Activated effector memory CD4-positive, alpha-beta T cell treated with anti-CD3 and anti-CD28 coated beads, Interleukin-2, amount 50 U/mL, for 16 hours (primary cell): ENCODE measurements at places on chromosomes 5 and 9.

GRCh38 chr5:178306430-178307225 is 74.0 kb upstream of the PHYKPL start:
- peak; percentile 50 for DNase-seq

DNA sequence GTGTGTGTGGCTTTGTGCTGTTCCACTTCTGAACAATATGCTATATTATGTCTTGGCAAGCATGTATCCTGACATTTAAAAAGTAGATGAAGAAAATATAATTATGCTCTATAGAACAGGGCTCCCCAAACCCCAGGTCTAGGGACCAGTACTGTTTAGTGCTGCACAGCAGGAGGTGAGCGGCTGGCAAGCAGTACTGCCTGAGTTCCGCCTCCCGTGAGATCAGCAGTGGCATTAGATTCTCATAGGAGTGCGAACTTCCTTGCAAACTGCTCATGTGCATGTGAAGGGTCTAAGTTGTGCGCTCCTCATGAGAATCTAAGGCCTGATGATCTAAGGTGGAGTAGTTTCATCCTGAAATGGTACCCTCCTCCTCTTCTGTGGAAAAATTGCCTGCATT is 979.1 kb upstream of the CTNND2 start:
- DNase-seq: no peak

DNA sequence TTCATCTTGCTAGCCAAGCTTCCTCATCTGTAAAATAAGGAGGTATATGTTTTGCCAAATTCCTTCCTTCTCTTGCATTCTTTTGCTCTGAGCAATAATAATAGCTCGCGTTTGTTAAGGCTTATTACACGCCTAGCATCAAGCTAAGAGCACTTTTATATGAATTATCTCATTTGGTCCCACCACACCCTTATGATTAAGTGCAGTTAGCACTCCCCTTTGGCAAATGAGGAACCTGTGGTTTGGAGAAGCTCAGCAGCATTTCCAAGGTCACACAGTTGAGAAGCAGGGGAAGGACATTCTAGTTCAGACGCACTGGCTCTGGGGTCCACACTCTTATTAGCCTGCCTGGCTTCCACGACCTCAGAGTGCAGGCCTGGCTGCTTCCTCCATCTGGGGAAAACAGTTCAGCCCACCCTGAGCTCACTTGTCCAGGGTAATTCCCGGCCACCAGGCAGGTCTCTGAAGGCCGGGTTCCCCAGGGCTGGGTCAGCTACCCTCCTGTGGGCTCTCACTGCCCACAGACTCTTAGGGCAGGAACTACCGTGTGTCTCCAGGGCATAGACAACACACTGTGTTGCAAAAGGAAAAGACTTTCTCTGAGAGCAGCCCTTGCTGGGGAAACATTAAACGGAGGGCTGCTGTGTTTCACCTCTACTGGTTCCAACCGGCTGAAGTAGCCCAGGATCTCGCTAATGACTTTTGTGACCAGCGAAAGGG is 9.9 kb upstream of the FBP1 start:
- DNase-seq: no peak

DNA sequence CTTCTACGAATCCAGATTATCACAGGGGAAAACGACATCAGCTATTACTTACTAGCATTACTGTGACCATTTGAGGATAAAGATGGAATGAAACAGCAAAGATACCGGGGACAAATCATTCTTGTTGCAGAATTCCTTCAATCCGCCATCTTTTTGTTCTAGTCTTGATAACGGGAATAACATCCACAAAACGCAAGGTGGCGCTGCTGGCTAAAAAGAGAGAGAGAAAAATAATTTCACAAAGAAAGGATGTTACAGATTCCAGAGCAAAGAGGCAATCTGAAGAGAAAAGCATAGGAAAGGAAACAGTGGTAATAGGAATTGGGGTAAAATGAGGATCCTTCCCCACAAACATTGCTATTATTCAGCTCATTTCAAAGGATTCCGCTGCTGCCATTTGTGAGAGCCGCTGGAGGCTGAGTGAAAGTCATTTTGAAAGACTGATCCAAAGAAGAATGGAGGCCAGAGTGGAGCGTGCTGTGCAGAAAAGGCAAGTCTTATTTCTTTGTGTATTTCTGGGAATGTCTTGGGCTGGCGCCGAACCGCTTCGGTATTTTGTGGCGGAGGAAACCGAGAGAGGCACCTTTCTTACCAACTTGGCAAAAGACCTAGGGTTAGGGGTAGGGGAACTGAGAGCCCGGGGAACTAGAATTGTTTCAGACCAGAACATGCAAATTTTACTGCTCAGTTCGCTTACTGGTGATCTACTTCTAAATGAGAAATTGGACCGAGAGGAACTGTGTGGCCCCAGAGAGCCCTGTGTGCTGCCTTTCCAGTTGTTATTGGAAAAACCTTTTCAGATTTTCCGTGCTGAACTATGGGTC is at the start of gene PCDHB7:
Gene PCDHB7, plus strand, starts transcription at position 264 of the 824 bp plus-strand sequence. Its CDS starts 192 bp downstream, at position 456.
- DNase-seq: no peak

GRCh38 chr5:1376981-1377380 is 32.1 kb upstream of the CLPTM1L start:
- no peak for DNase-seq

DNA sequence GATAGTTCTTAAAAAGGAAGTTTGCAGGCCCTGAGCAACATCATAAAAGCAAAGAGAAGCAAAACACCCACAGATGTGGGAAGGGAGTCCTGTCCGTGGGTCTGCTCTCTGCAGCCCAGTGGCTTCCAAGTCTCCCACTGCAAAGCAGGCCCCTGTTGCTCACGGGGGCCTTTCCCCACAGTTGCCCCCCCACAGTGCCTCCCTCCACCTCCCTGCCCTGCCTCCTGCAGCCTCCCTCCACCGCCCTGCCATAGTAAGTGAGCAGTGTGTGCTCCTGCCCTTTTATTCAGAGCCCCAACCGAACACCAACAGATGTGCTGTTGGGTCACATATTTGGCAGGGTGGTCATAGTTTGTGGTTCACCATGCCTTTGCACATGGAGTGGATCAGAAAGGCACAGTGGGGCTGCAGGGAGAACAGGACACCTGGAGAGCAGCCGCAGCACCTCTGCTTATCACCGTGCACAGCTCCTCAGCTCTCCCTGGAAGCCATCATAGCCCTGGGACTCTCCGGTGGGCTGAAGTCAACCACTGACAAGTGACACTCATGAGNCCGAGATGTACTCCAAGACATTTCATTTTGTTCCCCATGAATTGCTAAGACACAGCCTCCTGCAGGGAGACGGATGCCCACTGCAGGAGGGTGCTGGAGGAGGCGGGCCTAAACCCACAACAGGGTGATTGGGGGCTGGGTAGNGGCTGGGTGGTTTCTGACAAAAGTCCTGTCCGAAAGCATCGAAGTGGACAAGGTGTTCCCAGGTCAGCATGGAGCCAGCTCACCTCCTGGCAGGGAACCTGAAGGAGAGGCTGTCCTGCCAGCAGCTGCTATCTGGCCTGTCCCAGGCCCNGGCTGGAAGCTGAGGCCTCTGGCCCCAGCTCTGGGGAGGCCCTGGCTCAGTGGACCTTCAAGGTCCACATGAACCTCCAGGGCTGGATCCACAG is 278.9 kb downstream of the GADD45G start:
- peak; percentile 59 for DNase-seq

DNA sequence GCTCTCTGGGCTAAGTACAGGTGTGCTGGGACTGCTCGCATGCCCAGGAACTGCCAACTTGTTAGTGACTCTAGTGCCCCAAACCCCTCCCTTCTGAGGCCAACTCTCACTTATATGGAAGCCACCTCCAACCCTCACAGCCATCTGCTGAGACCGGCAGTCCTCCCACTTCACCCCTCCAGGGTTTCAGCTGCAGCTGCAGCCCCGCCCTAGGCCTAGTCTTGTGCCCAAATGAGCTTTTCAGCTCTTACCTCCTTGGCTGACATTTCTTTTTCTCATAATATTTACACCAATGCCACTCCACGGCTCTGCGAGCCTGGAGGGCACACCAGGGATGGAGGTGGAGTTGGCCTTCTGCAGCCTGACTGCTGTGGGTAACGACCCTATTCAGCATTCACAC is 166.6 kb downstream of the ROR2 start:
- no peak for DNase-seq

DNA sequence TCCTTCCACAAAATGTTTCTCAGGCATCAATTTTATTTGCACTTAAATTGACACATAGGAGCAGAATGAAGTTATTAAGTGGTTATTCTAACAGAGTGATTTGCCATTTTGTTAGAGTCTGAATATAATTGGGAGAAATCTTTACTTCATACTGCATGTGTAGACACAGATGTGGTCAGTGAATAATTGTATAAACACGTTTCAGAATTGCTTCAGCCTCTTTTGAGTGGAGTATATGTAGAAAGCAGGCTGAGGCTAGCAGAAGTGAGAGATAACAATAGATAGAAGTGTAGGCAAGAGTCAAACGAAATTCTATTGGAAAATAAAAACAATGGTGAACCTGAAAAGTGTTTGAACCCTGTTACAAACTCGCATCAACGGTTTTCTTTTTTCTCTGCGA is 270.7 kb downstream of the TMEM167A start:
- DNase-seq: no peak

DNA sequence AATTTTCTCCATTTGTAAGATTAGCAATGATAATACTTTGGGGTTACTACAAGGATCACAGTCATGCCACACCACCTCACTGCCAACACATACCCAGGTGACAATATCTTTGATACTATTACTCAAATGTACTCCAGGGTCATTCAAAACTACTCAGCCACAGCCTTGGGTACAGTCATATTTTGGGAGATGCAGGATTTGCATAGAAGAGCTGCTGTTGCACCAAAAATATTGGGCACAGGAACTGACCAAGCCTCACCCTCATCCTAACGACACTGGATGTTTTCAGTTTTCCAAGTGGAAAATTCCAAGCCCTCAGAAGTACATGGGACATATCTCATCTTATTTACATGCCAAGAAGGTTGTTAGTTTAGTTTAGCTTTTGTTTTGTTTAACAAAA is 120.9 kb upstream of the C6 start:
- DNase-seq: no peak

DNA sequence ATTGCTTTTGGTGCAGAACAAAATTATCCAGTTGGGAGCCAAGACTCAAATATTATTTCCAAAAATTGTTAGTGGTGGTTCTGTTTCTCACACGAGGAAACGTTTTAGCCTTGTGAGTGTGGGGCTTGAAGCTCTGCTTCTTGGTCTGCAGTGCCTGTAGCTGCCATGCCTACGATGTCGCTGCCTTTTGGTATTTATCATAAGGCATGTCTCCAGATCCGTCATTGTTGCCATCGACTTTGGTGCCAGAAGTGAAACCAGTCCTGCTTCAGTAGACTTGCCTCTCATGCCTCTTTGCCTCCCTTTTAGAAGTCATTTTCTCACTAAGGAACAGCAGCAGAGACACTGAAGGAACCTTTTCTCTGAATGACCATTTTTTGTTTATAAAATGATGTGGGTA is 29.7 kb upstream of the CATSPER3 start:
- DNase-seq: no peak

DNA sequence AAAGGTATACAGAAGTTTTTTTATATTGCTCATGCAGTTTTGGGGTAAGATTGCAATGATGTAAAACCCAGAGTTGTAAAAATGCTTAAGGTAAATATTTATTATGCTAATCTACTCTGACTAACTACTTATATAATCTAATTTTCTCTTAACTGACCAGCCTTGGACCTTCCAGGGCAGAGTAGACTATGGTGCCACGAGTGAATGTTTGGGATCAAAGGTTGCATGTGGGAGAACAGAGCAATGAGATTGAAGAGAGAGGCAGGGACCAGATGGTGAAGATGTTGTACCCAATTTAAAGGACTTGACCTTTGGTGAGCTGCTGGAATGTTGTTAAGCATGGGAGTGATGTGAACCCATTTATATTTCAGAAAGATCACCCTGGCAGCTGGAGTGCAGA is 34.8 kb upstream of the PANK3 start:
- DNase-seq: no peak

DNA sequence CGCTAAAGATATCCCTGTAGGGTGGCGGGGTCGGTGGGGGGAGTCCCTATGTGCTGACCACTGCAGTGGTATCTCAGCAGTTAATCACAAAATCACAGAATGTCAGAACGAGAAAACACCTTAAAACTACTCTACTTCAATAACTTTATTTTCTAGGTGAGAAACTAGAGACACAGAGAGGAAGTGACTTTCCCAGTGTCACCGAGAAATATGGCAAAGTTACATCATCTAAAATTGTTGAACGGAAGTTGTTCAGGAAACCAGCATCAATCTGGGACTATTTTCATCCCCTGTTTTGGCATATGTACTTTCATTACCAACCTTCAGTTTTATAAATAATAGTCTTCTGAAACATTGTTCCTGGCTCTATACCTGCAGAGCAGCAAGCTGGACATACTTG is 384.0 kb downstream of the SPOCK1 start:
- DNase-seq: no peak

DNA sequence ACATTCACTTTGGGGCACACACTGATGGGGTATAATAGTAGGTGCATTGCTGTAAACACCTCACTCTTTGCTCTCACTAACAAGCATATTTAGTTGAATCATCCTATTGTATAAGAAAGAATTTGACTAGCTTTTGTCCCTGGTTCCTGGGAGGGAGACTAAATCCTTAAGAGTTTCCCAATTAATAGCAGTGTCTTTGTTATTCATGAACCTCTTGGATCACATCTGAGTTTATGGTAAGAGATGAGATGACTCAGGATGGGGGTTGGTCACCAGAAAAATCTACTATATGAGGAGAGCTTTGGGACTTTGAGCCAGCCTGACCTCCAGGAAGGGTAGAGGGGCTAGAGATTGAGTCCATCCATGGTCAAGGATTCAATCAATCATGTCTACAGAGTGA is 56.8 kb downstream of the PUM3 start:
- DNase-seq: no peak

GRCh38 chr5:133589286-133589685 is 23.1 kb downstream of the FSTL4 start:
- no peak for DNase-seq

DNA sequence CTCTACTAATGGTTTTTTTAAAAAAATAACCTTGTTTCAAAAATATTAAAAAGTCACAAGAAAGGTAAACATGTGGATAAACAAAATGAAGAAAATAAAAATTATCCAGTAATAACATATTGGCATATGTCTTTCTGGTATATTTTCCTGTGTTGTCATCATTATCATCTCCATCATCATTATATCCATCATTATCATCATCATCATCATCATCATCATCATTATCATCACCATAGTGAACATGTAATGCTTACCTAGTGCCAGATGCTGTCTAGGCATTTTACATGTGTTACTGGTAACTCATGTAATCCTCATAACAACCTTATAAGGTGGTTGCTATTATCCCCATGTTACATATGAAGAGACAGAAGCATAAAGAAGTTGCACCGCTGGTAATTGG is 111.5 kb upstream of the CDKN2B start:
- DNase-seq: no peak

- DNase-seq: no peak
Measured at GRCh38 chr9:76607730-76608436, 148.9 kb downstream of the GCNT1 start.
